ENCODE measurements at places on chromosomes 3 and 15. TPM values are rescaled to one million over a fixed set of nuclear protein-coding genes. Genes with fewer than 3 reads are reported as not detected.

DNA sequence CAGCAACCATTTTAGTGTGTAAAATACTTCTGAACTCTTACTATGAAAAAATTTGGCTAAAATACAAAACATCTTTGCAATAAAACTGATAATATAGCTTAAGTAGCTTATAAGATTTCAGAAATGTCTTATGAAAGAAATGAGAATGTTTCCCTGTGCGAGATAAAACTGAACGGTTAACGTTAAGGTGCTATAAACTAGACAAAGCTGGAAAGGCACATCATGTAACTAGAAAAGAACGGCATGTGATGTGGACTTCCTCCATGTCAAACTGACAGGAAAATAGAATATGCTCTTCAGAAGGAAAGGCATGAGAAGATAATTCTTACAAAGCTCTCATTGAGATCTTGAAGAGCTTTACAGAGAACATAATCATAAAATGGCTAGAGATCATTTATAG is 36.5 kb downstream of the NCK1 start:
- no peak for DNase-seq

- no peak for DNase-seq
Observed at GRCh38 chr3:194283221-194284006, 67.7 kb downstream of the CPN2 start.

GRCh38 chr15:42315521-42315920 is 42.3 kb upstream of the TMEM87A start:
- DNase-seq, result no peak

GRCh38 chr3:72113964-72114363 is 329.0 kb upstream of the PROK2 start:
- no peak for DNase-seq

- DNase-seq, result no peak
Observed at GRCh38 chr3:127988770-127989557, 63.3 kb upstream of the SEC61A1 start.

DNA sequence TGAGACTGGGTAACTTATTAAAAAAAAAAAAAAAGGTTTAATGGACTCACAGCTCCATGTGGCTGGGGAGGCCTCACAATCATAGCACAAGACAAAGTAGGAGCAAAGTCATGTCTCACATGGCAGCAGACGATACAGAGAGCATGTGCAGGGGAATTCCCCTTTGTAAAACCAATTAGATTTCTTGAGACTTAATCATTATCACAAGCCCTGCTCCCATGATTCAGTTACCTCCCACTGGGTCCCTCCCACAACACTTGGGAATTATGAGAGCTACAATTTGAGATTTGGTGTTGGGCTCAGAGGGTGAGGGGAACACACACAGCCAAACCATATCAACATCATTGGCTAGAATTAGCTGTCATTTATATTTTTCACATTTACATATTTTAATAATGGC is 221.0 kb downstream of the RSRC1 start:
- DNase-seq, result no peak

- no peak for DNase-seq
Observed at GRCh38 chr15:88401251-88401995, 65.8 kb downstream of the MRPL46 start.

DNA sequence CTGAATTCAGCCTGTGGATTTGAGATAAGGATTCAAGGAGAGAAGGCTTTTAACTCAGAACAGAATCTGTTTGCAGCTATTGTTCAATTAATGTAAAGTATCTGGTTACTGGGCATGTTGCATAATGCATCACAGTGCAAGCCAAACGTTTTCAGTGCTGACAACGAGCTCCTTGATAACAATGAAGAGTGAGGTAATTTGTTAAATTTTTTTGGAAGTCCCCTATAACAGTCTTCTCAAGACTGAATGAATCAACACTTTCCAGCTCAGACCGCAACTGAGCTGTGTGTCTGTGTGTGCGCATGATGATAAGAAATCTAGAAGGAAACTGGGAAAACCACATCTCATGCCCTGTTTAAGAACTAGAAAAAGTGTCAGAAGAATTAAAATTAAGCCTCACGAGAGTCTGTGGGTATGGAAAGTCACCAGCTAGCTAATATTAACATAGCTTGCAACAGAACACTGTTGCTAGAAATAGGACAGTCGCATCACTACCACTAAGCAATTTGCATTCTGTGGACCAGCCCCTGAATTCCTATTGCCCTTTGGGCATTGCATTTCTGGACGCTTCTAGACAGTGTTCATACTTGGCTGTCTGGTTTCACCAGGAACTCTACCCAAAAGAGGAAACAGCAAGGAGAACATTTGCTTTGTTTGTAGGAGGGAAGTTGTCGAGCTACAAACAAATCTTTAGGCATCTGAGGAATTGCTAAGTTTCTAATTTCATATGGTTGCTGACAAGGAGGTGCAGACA is 43.7 kb upstream of the ATP2C1 start:
- DNase-seq, result no peak

Gene SV2B
- polyA plus RNA-seq, result 0.17 TPM

DNA sequence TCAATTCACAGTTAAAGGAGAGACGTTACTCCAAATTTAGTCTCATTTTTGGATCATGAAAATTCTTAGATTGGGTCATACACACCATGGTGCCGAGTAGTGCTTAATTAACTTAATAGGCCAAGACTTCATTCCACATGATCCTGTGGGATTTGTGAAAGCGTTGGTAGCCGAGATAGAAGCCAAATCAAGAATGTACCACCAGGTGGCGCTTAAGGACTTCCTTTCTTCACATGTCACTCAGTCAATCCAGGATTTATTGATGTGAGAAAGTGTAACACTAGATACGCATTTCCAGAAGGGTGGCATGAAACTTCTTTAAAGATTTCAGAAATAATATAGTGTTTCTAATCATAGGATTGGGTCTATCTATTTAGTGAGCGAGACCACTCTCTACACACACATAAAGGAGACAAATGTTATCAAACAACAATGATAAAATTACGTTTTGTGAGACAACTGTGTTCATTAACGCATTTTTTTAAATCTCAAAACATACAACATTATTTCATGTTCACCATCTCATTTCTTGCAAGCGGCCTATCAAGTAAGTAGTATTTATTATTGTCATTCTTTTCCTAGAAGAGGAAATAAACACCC is 436.1 kb downstream of the CHL1 start:
- no peak for DNase-seq

Gene SLC49A4
- polyA plus RNA-seq, result 10.4 TPM

Gene SCAMP5
- 29.5 TPM for polyA plus RNA-seq

DNA sequence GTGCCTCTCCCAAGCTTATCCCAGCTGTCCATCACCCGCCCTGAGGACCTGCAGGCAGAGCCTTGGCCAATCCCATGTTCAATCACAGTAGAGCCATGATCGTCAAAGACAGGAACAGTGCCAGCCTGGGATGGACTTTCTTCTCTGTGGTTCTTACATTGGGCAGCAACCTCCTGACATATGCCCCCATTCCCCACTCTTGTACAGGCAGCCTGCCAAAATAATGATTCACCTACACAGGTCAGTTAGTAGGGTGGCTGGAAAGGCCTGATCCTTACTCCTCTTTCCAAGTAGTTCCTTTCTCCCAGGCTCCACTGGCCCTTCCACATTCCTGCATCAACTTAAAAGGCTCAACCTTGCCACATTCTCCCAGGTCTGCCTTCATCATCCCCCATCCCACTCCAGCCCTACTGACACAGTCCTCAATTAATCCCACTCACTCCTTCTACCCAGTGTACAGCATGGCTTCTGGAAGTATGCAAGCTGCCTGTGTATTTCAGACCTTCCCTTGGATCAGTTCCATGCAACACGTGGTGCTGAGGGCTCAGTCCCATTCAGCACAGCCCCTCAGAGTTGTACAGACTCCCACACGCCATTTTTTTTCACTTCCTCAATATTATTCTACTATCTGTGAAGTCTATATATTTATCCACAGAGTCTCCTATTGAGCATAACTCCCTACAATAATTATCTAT is 189.8 kb downstream of the NTRK3 start:
- no peak for DNase-seq

- DNase-seq, result no peak
Observed at GRCh38 chr3:195184716-195185421, 86.1 kb downstream of the XXYLT1 start.

GRCh38 chr3:45560281-45560971 is 34.1 kb upstream of the LIMD1 start:
- DNase-seq, result peak; percentile 91
